ENCODE measurements at places on chromosomes 16 and 17.

DNA sequence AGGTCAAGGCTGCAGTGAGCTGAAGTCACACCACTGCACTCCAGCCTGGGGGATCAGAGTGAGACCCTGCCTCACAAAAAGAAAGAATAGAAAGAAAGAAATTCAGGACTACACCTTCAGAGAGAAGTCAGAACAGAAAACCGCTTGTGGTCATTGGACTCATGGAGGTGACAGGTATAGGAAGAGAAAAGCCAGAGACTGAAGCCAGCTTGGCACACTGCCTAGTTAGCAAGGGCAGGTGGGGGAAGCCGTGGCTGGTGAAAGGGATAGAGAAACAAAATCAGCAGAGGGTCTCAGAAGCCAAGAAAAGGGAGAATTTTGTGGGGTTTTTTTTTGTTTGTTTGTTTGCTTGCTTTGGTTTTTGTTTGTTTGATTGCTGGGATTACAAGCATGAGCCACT is 32.9 kb upstream of the SKAP1 start:
- no peaks in the 10 kb centered on the region for H3K4me1 ChIP-seq
- no peak overlapping the region for H3K27ac ChIP-seq
- H3K36me3 ChIP-seq: no peaks in the 10 kb centered on the region
- peaks cover 2% of the 10 kb centered on the region for H3K27me3 ChIP-seq
- no peak for DNase-seq
- H3K4me3 ChIP-seq: no peak overlapping the region

- peaks cover 13% of the 10 kb centered on the region for H3K4me1 ChIP-seq
- peaks cover 3% of the 10 kb centered on the region for H3K36me3 ChIP-seq
- peak within 1 kb of the TSS; percentile 34 for H3K27ac ChIP-seq
- peak within 1 kb of the TSS; percentile 97 for H3K4me3 ChIP-seq
- H3K27me3 ChIP-seq: no peaks in the 10 kb centered on the region
These were observed at the start of gene MED9 for GRCh38 chr17:17476865-17477467. MED9 (plus strand) TSS chr17:17477000; CDS start chr17:17477042, 42 bp downstream.

DNA sequence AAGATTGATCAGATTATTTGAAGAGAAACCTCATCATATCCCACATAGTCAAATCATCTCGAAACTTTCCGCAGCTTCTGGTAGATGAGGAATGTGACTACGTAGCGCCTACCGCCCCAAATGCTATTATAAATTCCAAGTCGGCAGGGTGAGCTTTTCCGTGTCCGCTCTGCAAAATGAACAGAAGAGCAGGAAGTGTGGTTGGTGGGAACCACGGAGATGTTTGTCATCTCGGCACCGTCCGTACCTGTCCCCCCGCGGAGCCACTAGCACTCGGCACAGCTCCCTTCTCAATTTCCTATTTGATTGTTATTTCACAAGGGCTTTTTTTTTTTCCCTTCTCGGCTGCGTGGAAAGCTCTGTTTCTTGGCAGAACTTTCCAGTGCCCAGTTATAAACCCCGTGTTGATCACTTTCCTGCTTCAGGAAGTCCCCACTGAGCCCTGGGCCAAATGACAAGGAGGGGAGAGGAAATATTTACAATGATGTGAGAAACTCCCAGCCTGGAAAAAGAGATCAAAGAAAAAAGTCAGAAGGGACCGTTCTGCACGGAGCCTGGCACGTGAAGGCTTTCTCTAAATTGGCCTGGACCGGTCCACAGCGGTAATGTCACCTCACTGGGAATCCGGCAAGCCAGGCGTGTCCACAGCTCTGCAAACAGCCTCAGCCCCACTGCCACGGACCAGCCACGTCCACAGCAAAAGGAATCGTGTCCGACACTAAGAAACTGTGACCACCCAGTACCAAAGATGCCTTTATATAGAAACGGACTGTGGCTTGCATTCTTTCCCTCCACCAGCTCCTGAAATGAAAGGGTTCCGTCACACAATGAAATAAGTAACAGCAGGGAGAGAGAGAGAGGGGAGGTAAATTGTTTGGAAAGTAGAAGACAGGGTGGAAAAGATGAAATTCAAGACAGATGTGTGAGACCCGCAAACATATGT is 65.0 kb downstream of the MRM3 start:
- H3K27me3 ChIP-seq: no peaks in the 10 kb centered on the region
- DNase-seq: no peak
- H3K36me3 ChIP-seq: peaks cover 45% of the 10 kb centered on the region
- H3K4me1 ChIP-seq: peaks cover 11% of the 10 kb centered on the region

- DNase-seq: no peak
- H3K27me3 ChIP-seq: no peaks in the 10 kb centered on the region
These were observed 51.7 kb downstream of the RPH3AL start for GRCh38 chr17:300881-301280.

GRCh38 chr16:22321340-22322001 is 24.3 kb downstream of the POLR3E start:
- H3K36me3 ChIP-seq: peaks cover 88% of the 10 kb centered on the region
- no peaks in the 10 kb centered on the region for H3K27me3 ChIP-seq
- H3K4me1 ChIP-seq: no peaks in the 10 kb centered on the region
- peak; percentile 67 for DNase-seq
- no peak overlapping the region for H3K27ac ChIP-seq

- H3K36me3 ChIP-seq: peaks cover 2% of the 10 kb centered on the region
- H3K4me3 ChIP-seq: no peak overlapping the region
- H3K27ac ChIP-seq: no peak overlapping the region
- no peak for DNase-seq
- no peaks in the 10 kb centered on the region for H3K27me3 ChIP-seq
These were observed 3.9 kb upstream of the EXOC7 start for GRCh38 chr17:76107509-76107908.

DNA sequence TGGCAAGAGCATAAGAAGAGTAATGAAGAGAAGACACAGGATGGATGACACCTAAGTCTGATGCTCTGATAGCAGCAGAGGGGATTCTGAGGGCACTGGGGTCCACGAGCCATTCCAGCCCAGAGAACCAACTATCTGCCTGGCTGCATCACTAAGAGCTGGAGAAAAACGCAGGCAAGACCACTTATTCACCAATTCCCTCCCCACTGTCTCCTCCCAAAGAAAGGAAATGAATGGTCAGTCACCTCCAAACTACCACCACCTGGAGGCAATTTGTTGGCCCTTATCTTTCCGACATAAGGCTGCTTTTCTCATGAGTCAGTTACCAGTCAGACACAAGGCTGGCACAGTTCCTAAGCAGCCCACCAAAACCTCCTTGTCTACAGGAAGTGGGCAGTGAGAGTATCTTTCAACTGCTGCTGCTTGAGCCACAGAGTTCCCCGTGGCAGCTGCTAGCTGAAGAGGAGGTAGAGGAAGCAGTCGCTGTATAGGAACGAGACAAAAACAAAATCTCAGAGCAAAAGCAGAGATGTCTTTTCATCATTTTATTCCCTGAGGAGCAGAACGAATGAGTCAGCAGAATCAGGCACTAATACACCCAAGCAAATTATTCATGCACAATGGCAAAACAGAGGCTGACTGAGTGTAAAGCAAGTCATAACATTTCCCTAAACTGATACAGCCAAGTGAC is 111.1 kb downstream of the SMG6 start:
- no peaks in the 10 kb centered on the region for H3K27me3 ChIP-seq
- no peak for DNase-seq
- H3K27ac ChIP-seq: no peak overlapping the region
- no peak overlapping the region for H3K4me3 ChIP-seq
- H3K36me3 ChIP-seq: peaks cover 72% of the 10 kb centered on the region

- H3K4me1 ChIP-seq: peaks cover 4% of the 10 kb centered on the region
- DNase-seq: no peak
- peaks cover 49% of the 10 kb centered on the region for H3K36me3 ChIP-seq
These were observed 43.6 kb downstream of the RNF157 start for GRCh38 chr17:76196675-76197074.

GRCh38 chr17:74244548-74244947 is 29.5 kb upstream of the DNAI2 start:
- H3K4me1 ChIP-seq: peaks cover 25% of the 10 kb centered on the region
- no peak for DNase-seq
- H3K27me3 ChIP-seq: peaks cover 7% of the 10 kb centered on the region
- H3K36me3 ChIP-seq: no peaks in the 10 kb centered on the region
- no peak overlapping the region for H3K27ac ChIP-seq

DNA sequence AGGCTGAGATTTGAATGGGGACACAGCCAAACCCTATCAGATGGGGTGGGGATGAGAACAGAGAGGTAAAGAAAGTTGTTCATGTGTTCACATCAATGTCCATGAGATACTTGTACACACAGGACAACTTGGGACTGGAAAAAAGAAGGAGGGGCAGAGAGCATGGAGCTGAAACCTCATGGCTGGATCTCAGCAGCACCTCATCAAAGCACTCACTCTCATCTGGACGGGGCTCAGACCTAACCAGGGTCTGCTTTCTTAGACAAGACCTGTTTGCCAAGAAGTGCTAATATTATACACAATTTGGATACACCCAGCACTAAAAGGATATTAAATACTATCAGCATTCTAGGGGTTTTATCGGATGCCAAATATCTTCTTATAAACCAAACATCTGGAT is 399.8 kb downstream of the SLC39A11 start:
- H3K4me3 ChIP-seq: no peak overlapping the region
- DNase-seq: no peak
- no peaks in the 10 kb centered on the region for H3K27me3 ChIP-seq
- H3K36me3 ChIP-seq: no peaks in the 10 kb centered on the region
- H3K4me1 ChIP-seq: peaks cover 3% of the 10 kb centered on the region

GRCh38 chr17:48728232-48729231 is at the start of gene HOXB13:
HOXB13 (minus strand) TSS chr17:48728750; CDS start chr17:48728593, 157 bp downstream.
- H3K27ac ChIP-seq: no peak within 1 kb of the TSS
- no peak within 1 kb of the TSS for H3K4me3 ChIP-seq
- DNase-seq: no peak
- H3K36me3 ChIP-seq: no peaks in the 10 kb centered on the region

GRCh38 chr16:66874079-66874775 is 6.1 kb upstream of the PDP2 start:
- H3K4me1 ChIP-seq: peaks cover 3% of the 10 kb centered on the region
- peaks cover 6% of the 10 kb centered on the region for H3K27me3 ChIP-seq

GRCh38 chr16:81469710-81470535 is 25.3 kb downstream of the CMIP start:
- H3K4me3 ChIP-seq: no peak overlapping the region
- no peak for DNase-seq
- H3K27me3 ChIP-seq: no peaks in the 10 kb centered on the region
- H3K36me3 ChIP-seq: peaks cover 8% of the 10 kb centered on the region
- H3K4me1 ChIP-seq: peaks cover 12% of the 10 kb centered on the region

DNA sequence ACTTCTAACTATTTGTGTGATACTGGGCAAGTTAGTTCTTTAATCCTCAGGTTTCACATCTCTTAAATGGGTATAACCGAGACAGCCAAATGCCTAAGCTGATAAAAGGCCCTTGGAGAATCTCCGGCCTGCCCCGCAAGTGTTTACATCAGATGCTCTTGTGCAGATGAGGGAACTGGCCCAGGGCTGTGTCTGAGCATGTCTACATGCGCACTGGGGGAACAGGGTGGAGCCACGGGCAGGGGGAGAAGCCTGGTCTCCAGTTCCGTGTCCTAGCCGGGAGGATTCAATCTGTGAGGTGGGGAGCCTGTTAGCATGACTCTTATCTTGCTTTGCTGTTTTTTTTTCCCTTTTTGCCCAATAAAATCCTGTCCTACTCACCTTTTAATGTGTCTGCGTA is 222.9 kb downstream of the CDH8 start:
- no peak overlapping the region for H3K4me3 ChIP-seq
- no peak for DNase-seq
- H3K27ac ChIP-seq: no peak overlapping the region
- H3K36me3 ChIP-seq: no peaks in the 10 kb centered on the region

DNA sequence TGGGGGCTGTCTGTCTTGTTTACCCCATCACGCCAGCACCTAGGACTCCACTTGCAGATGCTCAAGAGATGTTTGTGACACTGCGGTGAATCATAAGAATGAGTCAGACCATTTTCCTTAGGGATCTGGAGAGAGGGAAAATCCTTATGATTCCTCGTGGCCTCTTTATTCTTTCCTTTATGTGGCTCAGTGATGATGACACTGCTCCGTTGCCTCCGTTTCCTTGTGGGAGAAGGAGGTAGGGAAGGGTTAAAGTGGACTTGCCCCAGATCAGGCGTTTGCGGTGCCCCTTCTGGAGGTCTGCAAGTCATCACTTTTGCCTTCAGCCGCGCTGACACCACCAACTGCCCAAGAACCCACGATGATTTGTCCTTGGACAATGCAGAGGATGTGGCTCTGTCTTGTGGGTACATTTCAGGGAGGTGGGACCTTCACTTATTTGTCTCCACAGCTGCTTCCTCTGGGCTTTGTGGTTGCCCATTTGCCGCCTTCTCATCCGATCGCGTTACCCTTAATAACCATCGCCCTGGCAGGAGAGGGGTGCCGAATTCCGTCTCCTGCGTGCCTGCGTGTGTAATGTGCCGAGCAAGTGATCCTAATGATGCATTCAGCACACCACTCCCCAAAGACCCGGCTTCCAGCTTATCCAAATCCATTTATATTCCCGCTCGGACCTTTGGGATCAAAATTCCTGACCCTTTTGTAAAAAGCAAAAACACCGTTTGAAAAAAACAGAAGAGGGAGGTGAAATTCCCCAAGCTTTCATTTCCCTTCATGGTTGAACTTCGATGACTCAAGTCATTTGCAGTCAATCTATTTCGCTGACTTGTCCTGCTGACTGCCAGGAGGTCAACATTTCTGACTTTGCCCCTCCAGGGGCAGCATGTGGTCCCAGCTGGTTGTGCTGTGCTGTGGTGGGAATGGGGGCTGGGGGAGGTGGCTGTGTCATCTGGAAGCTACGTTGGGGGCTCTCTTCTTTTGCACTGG is 87.2 kb upstream of the IRX3 start:
- H3K4me1 ChIP-seq: peaks cover 29% of the 10 kb centered on the region
- peak; percentile 9 for DNase-seq
- no peak overlapping the region for H3K4me3 ChIP-seq

DNA sequence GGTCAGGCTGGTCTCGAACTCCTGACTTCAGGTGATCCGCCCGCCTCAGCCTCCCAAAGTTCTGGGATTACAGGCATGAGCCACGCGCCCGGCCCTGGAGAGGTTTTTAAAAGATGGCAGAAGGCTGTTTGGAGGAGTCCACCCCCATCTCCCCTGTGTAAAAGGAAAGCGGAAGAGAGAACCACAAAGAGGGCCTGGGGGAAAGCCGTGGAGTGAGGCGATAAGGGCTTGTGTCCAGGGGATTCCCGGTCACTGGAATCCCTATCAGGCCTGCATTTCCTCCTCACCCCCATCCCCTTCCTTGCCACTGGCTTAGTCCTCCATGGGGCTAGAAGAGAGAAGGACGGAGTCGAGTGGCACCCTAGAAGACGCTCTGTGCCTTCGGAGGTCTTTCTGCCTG is at the start of gene GP1BA:
TSS of gene GP1BA (plus strand) at position 315 of the 400 bp plus-strand sequence. CDS start 328 bp downstream, outside the sequence.
- H3K4me1 ChIP-seq: peaks cover 2% of the 10 kb centered on the region
- H3K27ac ChIP-seq: no peak within 1 kb of the TSS
- no peaks in the 10 kb centered on the region for H3K27me3 ChIP-seq
- H3K4me3 ChIP-seq: no peak within 1 kb of the TSS
- peaks cover 5% of the 10 kb centered on the region for H3K36me3 ChIP-seq

GRCh38 chr17:6496640-6497441 is 52.6 kb downstream of the PIMREG start:
- no peaks in the 10 kb centered on the region for H3K27me3 ChIP-seq
- no peak overlapping the region for H3K4me3 ChIP-seq
- no peaks in the 10 kb centered on the region for H3K36me3 ChIP-seq
- no peak for DNase-seq
- H3K27ac ChIP-seq: no peak overlapping the region

Measured in neuronal stem cell (in vitro differentiated cells).